Activated naive CD4-positive, alpha-beta T cell (primary cell): ENCODE measurements at places on chromosomes 4 and X.

GRCh38 chrX:25004040-25004439, 11.7 kb downstream of the ARX start:
- no peak for DNase-seq

DNA sequence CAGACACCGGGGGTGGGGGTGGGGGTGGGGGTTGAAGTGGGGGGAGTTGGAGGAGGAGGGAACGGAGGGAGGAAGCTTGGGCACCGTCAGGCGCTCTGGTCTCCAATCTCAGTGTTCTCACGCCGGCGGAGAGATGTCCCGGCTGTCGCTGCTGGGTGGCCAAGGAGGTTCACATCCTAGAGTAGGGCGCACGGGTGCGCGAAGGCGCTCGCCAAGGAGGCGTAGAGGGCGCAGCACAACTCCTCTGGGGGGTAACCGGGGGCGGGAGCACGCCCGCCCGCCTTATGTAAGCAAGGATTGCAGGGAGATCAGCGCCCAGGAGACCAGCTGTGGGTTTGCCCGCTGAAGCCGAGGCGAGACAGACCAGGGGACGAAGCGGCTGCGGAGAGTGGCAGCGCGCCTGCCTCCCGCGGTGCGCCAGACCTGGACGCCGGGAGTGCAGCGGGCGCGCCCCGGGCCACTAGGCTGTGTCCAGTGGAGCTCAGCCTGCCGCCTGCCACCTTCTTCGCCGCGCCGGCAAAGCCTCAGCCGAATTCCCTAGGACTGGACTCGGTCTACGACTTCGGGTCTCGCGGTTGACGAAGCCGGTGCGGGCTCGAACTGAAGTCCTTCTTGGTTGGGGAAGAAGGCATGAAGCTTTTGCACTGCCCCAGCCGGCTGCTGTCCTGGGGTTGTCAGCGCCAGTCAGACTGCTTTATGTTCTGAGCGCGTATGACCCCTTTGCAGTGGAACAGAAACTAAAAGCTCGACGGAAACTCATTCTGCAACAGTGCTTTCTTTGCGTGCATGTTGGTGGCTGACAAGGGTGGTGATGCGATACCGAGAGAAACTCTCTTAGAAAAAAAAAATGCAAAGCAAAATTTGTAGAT, 707 bp upstream of the UNC5C start:
- DNase-seq, result no peak

- DNase-seq, result no peak
Measured at GRCh38 chr4:173138624-173139023, 30.0 kb upstream of the GALNT7 start.

GRCh38 chrX:15143050-15143824, 126.6 kb downstream of the ASB9 start:
- DNase-seq, result peak; percentile 12

DNA sequence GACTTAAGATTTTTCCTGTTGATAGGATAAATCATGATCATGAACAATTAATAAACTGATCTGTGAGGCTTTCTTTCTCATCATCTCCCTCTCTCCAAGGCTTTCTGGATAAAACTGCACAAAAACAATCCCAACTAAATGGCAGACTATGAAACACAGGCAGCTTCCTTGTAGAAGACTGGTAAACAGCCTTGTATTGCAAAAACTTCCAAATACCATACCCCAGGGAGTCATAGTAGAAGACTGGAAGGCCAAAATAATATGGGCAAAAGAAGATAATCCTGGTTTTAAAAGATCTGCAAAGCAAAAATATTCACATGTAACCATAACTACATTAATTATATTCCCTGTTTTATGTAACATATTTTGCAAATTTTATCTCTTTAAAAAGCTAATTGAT, 113.0 kb downstream of the ANAPC10 start:
- DNase-seq, result no peak

DNA sequence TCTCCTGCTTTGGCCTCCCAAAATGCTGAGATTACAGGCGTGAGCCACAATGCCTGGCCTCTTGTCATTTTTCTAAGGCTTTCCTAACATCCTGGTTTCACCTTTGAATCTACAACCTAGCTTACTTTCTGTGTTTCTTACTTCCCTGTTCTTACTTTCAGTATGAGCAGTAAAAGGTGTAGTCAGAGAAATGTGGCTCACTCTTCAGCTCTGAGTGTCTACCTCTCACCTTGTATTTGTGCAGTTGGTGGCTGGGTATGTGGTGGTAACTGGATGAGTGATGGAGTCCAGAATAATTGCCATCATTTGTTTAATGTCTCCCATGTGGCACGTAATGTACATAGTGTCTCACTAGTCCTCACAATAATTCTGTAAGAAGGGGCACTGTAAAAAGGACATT, 19.1 kb upstream of the CXCL11 start:
- DNase-seq, result no peak

- DNase-seq, result no peak
Measured at GRCh38 chrX:100944601-100945000, 15.9 kb upstream of the XKRX start.

DNA sequence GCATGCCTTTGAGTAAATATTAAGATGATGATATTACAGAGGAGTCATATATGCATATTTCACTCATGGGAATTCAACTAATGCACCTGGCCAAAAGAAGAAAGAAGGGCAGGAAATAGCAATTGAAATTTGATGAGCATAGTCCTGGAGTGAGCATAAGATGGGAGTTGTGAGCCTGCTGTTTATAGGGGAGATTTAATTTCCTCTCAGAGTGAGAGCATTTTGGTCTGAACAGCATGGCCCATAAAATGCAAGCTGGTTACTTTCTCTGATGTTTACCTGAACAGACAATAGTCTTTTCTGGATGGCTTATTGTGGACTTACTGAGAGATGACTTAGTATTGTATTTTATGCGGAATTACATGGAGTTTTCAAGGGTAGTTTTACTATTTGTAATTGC, 53.6 kb downstream of the FHIP1A start:
- no peak for DNase-seq

- no peak for DNase-seq
Measured at GRCh38 chr4:70688795-70689231, 481 bp downstream of the UTP3 start.

DNA sequence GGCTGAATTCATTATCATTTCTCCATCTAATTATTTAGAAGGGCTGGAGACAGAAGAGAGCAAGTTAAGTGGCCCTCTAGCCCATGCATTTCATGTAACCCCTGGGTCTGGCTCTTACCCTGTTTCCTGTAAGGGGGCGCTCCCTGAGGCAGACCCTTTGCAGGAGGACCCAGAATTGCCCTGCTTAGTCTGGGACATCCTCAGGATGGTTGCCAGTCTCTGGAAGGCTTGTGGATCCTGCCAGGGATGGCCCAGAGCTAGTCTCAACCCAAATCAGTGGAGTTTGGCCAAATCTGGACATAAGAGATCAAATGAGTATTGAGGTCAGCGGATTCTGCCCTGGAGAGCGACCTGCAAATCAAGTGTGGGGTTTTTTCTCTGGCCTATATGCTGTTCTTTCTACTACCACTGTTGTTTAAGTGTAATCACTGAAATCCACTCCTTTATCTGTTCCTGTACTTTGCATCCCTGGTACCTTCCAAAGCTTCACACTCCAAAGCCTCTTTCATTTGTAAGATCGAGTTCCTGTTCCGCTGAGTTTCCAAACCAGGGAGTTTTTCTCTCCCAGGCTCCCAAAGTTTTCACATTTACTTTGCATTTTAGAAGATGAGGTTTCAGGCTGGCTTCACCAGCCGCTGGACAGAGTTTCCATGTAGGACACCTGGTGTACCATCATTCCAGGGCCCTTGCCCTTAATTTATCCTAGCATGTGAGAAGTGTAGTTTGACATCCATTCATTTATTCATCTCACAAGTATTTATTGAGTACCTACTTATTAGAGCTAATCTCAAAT, 6.3 kb downstream of the KLF3 start:
- no peak for DNase-seq

GRCh38 chr4:8735236-8736089, 136.2 kb downstream of the HMX1 start:
- no peak for DNase-seq

- no peak for DNase-seq
Measured at GRCh38 chr4:14180983-14181601, 553.6 kb upstream of the BOD1L1 start.

GRCh38 chrX:107272431-107272921, 66.1 kb downstream of the DNAAF6 start:
- DNase-seq, result no peak

- DNase-seq, result no peak
Measured at GRCh38 chrX:155028877-155029291, 2.2 kb downstream of the FUNDC2 start.
